NCI-H1105 treated with DMSO at 0.1 percent for 48 hours (cell line): ENCODE measurements at places on chromosomes 6 and 20.

DNA sequence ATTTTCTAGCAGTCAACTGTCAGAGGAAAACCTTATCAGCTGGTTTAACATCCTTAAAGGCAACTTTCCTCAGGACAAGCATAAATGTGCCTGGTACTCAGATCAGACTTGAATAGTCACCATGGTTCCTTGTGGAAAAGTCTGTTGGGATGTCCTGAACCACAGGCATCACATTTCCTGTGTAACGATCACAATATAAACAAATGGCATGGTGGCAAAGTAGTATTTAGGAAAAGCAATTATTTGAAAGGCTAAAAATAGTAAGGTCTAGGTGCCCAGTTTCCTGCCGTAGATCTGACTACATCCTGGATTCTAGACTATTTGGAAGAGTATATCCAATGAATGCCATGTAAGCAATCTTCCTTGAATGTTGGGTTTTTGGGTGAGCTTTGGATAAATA is 271.9 kb upstream of the AGPAT4 start:
- DNase-seq = no peak

GRCh38 chr6:119442776-119443184 is 93.2 kb upstream of the MAN1A1 start:
- DNase-seq = peak; percentile 11

GRCh38 chr6:6811128-6812009 is 222.8 kb downstream of the LY86 start:
- DNase-seq = no peak

DNA sequence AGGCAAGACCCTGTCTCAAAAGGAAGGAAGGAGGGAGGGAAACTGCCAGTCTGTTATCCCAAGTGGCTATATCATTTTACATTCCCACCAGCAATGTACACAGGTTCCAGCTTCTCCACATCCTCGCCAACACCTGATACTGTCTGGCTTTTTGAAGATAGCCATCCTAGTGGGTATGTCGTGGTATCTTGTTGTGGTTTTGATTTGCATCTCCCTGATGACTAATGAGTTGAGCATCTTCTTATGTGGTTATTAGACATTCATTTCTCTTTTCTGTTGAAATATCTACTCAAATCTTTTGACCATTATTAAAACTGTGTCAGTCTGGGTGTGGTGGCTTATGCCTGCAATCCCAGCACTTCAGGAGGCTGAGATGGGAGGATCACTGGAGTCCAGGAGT is 47.9 kb upstream of the ARID1B start:
- no peak for DNase-seq

GRCh38 chr6:24899136-24899996 is 36.4 kb downstream of the RIPOR2 start:
- DNase-seq = no peak

DNA sequence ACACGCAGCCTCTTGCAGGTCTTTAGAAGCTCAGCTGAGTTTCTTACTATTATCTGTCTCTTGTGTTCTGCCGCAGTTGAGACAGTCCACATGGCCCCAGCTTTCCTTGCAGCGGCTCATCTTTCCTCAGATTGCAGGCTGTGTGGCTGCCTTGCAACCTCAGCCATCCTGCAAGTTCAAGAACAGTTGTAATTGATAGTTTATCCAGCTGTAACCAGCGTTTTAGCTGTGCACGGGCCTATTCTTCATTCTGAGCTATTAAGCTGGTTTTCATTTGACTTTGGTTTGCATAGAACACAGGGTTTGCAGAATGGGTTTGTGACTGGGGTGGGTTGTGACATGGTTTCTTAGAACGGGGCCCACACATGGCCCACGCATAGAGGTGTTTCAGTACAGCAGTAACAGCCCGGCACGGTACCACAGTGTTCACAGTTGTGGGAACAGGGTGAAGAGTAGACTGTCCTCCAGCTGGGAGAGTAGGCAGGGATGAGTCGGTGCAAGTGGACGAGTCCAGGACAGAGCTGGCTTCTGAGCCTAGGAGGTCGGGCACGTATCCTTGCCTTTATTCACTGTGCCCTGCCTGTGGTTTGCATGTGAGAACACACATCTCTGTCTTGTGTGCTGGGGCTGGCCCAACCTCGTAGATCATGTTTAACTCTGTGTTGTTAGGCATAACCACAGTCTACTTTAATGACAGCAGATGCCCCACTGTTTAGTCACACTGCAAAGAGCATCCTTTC is 89.2 kb downstream of the RPP40 start:
- no peak for DNase-seq

GRCh38 chr6:25413207-25413905 is 134.2 kb downstream of the CARMIL1 start:
- no peak for DNase-seq

- DNase-seq = no peak
Measured at GRCh38 chr6:90715093-90715655, 128.3 kb upstream of the MAP3K7 start.

GRCh38 chr20:62048821-62049291 is 16.8 kb downstream of the TAF4 start:
- DNase-seq = no peak
